Neural crest cell (in vitro differentiated cells): ENCODE measurements at places on chromosomes 5 and 9. TPM values are rescaled to one million over a fixed set of nuclear protein-coding genes. Genes with fewer than 3 reads are reported as not detected.

DNA sequence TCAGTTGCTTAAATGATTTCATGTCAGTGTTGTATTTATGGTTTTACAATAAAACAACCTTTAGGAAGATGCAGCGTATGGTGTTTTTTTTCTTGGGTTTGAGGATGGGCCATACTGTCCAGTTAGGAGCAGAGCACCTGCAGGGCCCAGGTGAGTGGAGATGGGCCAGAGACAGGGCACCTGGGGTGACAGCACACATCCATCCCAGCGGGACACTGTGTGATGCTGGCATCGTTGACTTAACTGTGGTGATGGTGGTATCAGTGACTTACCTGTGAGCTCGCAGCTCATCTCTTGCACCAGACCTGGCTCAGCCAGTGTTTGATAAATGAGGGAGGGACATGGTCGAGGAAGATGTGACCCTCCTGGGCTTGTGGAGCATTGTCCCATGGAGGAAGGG, 21.6 kb downstream of the AMBP start:
- no peak for DNase-seq

GRCh38 chr5:17455942-17456341, 42.1 kb upstream of the TAF11L2 start:
- no peak for DNase-seq

Gene IRX4
- 0.28 and 0.77 TPM in 2 replicates for total RNA-seq

Gene PCDHGB3
- total RNA-seq: 0.51 and 0.71 TPM in 2 replicates

DNA sequence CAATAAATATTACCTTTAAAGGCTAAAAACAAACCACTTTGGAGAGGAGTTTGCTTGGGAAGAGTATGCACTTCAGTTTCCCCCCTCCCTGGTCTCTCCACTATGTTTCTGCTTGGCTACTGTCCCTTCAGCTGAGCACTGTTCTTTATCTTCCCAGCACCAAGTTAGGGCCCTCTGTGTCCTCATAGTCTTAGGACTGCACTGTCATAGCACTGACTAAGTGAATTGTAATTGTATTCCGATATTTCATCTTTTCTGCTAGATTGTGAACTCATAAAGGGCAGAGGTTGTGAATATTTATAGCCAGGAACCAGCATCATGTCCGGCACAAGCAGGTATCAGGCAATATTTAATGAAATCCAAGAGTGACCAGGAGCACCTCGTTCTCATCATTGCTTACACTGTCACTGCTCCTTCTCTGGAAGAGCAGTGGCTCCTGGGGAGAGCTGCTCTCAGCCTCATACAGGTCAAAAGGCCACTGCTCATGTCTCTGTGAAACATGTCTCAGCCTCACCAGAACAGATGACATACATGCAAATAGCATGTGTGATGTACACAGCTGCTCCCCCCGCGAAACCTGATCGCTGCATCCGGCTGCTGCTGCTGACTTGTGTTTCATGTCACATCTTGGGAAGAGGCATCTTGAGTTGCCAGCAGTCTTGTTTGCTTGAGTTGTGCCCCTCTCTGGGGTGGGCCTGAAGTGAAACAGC, 279.7 kb upstream of the MSX2 start:
- DNase-seq: no peak

Gene SNCAIP
- total RNA-seq: 10.2 and 11.6 TPM in 2 replicates

DNA sequence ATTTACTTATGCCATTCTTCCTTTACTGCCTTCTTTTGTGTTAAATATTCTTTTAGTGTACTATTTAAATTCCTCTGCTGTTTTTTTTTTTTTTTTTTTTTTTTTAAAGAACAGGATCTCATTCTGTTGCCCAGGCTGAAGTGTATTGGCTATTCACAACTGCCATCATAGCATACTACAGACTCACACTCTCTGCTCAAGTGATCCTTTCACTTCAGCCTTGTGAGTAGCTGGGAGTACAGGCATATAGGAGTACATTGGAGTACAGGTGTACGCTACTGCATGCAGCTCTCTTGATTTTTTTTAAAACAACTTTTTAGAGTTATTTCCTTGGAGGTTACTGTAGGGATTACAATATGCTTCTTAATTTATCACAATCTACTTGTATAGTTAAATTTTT, 56.1 kb downstream of the NIPBL start:
- no peak for DNase-seq

DNA sequence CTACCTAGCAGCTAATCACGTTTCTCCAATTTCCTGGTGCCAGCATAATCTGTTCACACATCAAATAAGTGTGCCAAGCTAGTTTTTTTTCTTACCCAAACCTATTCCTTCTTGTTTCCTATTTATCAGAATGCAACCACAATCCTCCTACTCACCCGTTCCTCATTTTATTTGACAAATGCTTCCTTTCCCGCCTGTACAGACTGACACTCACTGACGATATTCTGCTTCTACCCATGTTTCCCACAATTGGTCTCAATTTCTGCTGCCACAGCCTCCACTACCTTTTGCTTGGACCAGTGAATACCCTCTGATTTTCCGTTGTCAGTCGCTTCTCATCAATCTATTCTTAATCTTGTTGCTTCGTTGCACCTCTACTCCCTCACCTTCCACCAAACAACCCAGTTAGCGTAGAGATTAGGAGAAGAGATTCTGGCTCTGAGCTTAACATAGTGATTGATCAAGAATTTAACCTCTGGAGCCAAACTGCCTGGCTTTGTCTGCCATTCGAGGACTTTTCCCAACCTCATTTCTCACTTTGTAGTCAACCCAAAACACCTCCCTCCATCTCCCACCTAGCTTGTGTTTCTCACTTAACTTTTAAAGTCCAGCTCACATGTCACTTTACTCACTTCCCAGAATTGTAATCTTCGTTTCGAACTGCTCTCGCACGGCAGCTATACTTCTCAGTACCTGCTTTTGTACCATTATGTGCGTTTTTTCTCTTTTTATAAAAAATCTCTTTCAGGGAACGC, 729 bp upstream of the TMEM38B start:
- no peak for DNase-seq

- DNase-seq: peak; percentile 15
Observed at GRCh38 chr5:131264451-131265099, 722 bp downstream of the CDC42SE2 start.

DNA sequence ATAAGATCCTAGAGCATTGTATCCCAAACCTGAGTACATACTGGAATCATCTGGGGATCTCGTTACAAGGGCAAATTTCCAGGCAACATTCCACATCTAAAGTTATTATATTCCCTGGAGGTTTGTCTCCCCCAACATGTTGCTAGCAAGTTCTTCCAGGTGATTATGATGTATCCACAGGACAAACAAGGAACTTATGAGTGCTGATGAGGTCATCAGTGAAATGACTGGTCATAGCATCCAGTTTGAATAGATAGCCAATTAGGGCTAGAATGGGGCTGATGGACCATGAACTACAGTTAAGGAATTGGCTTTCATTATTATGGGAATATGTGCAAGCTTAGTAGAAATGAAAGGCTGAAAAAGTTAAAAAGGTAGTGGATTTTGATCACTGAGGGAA, 115.2 kb downstream of the CWC27 start:
- no peak for DNase-seq

Gene POLR3G
- total RNA-seq: 10.6 and 12.1 TPM in 2 replicates

Gene PCDHGA7
- total RNA-seq: 0.32 and 0.37 TPM in 2 replicates
